ENCODE measurements at places on chromosomes 5 and 9.

- peak; percentile 16 for DNase-seq
Observed at GRCh38 chr9:35844628-35845270, 15.7 kb downstream of the TMEM8B start.

DNA sequence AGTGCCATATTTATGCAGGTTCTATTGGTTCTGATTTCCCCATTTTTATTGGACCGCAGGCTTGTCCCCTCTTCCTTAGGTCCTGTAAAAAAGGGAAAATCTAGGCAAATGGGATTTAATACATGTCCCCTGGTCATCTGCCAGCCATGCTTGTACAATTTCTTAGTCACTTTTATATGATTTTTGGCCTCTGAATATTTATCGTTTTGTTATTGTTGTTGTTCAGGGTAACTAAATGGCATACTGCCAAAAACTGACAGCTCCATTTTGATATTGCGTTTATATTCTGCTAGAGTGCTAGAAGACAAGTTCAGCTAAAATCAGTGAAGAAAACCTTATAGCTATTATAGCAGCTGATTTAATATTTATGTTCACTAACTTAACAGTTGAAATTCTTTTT, 770.2 kb upstream of the FAM174A start:
- DNase-seq = no peak

DNA sequence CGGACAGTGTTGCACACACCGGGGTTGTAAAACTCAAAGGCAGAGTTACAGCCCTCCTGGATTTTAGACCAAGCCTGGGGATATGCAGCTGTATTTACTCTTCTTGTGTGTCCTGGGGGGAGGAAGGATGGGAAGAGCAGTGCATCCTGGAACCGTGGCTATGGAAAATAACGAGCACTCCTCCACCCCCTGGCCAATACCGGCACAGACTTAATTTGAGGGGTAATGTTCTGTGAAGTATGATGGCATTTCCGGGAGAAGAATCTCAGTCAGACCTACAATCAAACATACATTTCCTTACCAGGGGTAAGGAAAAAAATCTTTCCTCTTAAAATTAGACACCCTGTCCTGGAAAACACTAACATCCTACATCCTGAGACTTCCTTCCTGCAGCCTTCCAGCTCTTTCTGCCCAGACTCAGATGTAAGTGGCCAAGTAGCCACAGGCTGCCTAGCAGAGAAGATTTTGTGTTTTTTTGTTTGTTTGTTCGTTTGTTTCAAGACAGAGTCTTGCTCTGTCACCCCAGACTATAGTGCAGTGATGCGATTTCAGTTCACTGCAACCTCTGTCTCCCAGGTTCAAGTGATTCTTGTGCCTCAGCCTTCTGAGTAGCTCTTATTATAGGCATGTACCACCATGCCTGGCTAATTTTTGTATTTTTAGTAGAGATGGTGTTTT, 11.0 kb upstream of the ERMP1 start:
- no peak for DNase-seq

DNA sequence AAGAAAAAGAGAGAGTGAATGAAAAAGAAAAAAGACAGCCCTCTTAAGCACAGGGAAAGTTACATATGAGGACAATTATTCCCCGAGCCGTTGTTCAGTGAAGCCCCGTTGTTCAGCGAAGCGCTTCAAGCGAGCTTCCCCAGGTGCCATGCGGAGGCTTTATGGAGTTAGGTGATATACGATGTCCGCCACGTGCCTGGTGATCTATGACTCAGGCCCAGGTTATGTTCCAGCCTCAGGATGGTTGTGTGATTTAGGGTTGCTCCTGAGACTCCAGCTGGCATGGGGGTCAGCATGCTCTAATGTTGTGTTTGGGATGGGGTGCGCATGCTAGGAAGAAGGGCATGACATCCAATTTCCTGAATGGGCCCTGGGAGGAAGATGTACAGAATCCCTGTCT, 365.6 kb downstream of the CDK5RAP2 start:
- no peak for DNase-seq

DNA sequence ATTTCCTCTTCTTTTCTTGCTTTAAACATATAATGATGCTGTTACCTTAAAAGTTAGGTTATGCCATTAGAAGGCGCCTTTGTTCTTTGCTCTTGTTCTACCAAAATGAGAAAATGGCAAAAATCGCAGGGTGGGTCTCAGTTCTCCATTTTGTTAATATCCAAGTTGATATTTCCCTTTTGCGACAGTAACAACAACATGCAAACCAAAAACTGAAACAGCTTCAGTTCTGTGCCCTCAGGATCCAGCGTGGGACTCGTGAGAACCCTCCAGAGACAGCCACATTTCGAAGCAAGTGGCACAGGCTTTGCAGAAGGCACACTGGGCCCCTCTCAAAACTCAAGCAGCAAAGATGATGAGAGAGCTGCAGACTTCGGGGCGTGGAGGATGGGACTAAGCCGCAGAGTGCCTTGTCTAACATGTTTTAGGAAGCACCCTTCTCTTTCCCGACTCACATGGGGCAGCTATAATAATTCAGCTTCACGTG, 33.0 kb upstream of the LCP2 start:
- DNase-seq = no peak

DNA sequence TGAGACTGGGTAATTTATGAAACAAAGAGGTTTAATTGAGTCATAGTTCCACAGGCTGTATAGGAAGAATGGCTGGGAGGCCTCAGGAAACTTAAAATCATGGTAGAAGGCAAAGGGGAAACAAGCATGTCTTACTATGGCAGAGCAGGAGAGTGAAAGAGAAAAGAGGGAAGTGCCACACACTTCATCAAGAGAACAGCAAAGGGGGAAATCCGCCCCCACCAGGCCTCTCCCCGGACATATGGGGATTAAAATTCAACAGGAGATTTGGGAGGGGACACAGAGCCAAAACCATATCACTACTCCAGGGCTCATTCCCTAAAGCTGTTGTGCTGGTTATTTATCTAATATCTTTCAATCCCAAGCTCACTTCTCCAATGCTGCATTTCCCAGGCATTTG, 50.2 kb upstream of the NR3C1 start:
- DNase-seq = no peak

GRCh38 chr5:128007939-128008338, 75.6 kb upstream of the SLC12A2 start:
- no peak for DNase-seq

- no peak for DNase-seq
Observed at GRCh38 chr9:133932181-133932580, 59.9 kb downstream of the VAV2 start.

- DNase-seq = no peak
Observed at GRCh38 chr9:105993116-105993854, 298.9 kb downstream of the TMEM38B start.

DNA sequence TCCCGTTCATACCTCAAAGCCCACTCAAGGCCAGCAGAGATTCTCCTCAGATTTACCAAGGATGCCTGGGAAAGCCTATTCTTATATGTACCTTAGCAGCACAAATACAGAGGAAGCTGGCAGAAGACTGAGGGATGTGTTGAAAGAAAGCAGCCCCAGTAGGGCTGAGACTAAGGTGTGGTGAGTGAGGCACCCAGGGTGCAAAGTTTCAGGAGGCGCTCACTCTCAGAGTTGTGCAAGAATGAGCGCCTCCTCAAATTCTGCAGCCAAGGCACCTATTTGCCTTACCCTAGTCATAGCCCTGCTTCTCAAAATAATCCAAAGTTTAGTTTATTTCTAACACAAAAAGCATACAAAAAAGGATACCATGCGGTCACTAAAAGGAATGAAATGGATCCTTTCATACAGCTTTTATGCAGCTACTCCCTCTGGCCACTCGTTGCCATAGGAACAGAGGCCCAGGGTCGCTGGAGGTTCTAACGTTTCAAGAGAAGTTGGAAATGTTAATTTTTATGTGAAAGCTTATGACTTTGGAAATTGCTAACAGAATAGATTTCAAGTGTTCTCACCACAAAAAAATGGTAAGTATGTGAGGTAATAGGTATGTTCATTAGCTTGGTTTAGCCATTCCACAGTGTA, 79.7 kb upstream of the SMIM23 start:
- DNase-seq = no peak

GRCh38 chr5:141663506-141663905, 12.3 kb upstream of the FCHSD1 start:
- DNase-seq = no peak

DNA sequence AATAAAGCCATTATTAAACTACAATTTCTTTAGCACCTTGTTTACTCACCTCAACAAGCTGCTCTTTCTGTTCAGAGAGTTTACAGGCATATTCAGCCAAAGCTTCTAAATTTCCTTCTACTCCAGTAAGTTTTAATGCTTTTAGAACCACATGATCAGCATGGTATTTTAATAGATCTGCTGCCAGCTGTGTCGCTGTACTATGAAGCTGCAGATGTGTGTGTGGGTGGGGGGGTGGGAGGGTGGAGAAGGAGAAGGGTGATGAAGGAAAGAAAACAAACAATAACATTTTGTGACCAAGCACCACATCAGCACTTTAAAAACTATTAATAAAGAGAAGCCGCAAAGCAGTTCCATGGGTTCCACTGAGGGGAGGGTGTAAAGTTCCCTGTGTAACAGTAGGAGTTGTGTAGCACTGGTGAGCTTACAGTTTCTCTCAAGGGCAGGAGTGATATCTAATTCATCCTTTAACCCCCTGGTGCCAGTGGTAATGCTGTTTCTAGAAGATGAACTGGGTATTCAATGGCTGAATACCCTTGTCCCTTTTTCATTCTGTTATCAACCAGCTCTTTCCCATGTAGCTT, 38.5 kb downstream of the ABITRAM start:
- DNase-seq = no peak

GRCh38 chr9:111613436-111614040, 14.1 kb upstream of the PTGR1 start:
- DNase-seq = no peak

DNA sequence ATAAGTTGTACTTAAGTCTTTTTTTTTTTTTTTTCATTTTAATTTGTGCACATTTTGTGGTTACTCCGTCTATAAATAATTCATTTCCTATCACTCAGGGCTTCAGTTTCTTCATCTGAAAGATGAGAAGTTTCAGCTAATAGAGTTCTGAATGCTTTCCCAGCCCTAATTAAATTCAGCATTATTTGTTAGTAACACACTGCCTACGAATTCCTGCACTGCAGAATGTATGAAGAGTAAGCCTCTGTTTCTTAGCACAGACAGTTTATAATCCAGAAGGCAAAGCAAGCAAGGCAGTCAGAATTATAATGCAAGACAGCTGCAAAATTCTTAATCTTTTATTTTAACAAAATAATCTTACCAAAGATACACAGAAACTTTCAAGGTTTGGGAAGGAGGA, 138.0 kb upstream of the GHR start:
- DNase-seq = no peak

DNA sequence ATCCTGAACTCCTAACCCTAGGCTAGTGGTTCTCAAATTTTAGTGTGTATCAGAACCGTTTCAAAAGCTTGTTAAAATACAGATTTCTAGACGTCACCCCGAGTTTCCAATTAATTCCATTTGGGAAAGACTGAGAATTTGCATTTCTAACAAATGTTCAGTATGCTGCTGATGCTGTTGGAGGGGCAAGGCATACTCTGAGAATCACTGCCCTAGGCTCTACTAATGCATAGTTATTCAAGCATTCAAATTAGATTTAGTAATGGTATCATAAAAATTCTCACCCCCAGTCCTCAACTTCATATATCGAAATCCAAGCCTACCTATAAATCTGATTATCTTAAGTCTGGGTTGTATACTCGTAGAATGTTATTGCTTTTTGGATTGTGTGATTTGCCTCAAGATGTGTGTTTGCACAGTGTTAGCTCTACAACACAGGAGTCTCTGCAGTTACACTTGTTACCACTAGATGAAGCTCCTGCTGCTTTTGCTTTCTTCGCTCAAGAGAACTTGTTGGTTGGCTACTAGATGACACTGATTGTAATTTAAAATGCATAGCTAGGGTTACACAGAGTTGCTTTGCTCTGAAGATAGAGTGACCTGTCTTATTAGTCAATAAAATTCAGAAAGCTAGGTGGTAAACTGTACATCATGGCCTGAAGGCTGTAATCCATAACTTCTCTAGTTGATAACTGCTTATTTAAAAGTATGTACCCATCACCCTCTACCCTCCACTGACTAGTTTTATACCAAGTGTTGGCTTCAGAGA, 7.5 kb upstream of the ERAP2 start:
- DNase-seq = no peak

DNA sequence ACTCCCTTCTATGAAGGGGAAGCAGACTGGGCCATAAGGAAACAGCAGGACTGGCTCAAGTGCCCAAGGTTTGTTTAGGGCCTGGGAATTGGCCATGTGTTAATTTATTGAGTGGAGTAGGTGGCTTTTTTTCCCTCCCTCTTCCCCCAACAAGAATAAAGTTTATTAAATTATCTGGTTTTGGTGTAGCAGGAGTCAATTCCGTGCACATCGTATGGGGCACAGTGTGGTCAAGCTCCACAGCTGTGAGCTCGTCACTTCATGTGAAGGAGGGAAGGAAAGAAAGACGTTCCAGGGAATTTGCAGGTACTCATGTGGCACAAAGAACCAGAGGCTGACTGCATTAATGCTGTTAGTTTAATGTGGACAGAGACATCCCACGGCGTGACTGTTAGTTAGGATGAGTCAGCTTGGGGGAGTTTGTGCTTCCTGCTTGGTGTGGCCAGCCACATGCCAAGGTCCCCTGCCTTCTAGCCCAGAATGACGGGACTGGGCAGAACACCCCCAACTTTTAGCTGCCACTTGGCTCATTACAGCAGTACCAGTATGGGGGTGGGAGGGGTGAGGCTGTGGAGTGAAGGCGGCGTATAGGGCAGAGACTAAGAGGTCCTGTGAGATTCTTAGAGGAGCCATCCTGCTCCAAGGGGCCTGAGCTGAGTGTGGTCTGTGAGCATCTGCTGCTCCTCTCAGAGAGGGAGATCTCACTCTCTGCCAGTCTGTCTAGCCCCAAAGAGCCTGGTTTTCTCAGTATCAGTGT, 33.2 kb downstream of the CSF1R start:
- DNase-seq = no peak

DNA sequence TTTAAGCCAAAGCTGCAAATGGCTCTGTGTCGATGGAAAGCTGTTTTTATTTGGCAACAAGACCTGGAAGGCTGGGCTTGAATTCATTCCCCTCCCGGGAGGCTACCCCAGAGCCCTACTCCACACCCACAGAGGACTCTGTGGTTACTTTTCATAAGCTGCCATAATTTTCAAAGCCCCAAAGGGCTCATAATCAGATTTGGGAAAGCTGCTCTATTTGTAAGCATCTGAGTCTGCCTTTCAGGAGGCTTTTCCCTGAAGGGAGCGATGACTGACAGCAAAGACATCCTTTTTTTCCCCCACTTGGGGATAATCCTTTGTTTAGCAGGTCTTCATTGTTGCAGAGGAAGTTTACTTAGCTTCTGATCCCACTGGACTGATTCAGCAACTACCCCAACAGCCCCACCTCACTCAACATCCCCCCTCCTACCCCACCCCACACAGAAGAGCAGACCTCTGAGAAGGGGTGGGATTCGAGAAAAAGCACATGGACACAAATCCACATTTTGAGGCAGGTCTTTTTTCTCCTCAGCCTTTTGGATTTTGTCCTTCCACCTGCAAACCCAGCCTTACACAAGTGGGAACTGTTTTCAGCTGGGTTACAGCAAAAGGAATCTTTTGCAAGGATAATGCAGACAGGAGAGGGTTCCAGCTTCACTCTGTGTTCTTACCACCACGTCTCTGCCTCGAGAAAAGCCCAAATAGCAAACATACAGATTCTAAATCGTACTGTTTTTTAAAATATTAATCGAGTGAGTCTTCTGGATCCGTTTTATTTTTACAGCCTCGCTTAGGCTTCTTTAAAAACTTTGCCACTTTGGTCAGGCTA, 244.4 kb upstream of the TUT7 start:
- no peak for DNase-seq

GRCh38 chr5:139677736-139678613, 29.8 kb downstream of the CXXC5 start:
- DNase-seq = no peak

GRCh38 chr5:112306956-112307355, 112.1 kb downstream of the EPB41L4A start:
- no peak for DNase-seq
